ENCODE measurements at places on chromosomes 7 and 10. TPM values are rescaled to one million over a fixed set of nuclear protein-coding genes. Genes with fewer than 3 reads are reported as not detected.

The SLC18A3 gene
- total RNA-seq = not detected

GRCh38 chr7:919924-920341 is 34.5 kb downstream of the ADAP1 start:
- DNase-seq = no peak

GRCh38 chr7:21585070-21585724 is 42.4 kb downstream of the DNAH11 start:
- no peak for DNase-seq

DNA sequence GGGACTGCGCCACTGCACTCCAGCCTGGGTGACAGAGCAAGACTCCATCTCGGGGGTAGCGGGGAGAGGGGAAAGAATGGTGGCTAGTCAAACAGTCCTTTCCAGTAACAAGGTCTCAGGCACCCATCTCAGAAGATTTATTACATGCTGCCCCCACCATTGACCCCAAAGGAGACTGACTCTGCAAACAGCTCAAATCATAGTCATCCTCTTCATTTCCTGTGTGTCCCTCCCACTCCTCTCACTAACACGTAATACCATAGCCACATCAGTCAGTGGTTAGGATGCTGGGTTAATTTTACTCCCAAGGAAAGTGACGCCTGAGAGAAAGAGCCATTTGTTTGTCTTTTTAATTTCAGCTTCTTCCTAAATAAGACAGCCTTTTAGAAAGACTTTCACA is 56.6 kb upstream of the BET1 start:
- DNase-seq = no peak

DNA sequence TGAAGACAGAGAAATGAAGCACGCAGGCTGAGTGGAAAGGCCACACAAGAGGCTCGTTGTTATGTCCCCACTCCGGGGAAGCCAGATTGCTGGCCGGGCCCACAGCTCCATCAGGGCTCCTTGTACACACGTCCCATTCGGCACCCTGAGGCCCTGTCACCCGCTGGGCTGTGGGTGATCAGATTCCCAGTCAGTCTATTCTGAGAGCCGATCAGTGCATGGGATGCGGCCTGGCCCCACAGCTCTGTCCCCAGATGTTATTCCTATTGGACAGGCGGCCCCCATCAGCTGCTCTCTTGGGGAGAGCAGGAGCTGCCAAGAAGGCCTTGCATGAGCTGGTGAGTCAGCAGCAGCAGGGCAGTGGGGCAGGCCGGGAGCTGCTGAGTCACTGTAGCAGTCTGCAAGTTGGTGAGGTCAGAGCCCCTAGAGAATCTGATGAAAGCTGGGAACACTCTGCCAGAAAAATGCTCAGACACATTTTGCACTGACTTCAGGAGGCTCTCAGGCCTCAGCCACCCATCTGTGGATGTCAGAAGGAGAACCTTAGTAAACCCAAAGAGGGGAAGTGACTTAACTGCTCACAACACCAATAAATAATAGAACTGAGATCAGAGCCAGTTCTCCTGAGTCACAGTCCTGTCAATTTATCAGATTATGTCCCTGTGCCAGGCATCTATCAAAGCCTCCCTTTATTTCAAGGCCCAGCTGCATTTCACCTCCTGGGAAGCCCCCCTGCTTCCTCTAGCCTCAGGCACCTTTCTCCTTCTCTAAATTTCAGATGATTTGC is 9.4 kb upstream of the PSAP start:
- DNase-seq = peak; percentile 91

GRCh38 chr7:150406567-150407421 is 27.7 kb downstream of the ZNF775 start:
- no peak for DNase-seq

The TRIM50 gene
- 0.16 TPM for total RNA-seq

The VKORC1L1 gene
- 31.7 TPM for total RNA-seq

DNA sequence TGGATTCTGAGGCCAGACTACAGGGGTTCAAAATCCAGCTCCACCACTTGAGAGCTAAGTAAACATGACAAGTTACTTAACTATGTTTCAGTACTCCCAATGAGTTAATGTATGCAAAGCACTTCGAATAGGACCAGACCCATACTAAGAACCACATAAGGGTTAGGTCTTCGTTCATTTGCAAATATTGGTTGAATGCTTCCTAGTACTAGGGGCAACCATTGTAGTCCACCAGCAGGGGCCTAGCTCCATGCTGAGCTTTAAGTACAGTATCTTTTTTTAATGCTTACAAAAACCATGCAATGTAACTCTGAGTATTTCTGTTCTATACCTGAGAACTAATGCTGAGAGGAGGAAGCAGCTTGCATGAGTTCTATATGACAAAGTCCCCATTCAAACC is 80.4 kb upstream of the PDE1C start:
- DNase-seq = no peak

The OR2A2 gene
- total RNA-seq = not detected

The TUBAL3 gene
- not detected for total RNA-seq
